ENCODE measurements at places on chromosomes 3 and 15. TPM values are rescaled to one million over a fixed set of nuclear protein-coding genes. Genes with fewer than 3 reads are reported as not detected.

The DNAH12 gene
- polyA plus RNA-seq: 0.22 TPM

The GASK1A gene
- 4.5 TPM for polyA plus RNA-seq

The CHDH gene
- 0.92 TPM for polyA plus RNA-seq

The GPR149 gene
- polyA plus RNA-seq: not detected

The TYRO3 gene
- polyA plus RNA-seq: 76.9 TPM

The ARHGAP11A gene
- 1.1 TPM for polyA plus RNA-seq

The GPR176 gene
- polyA plus RNA-seq: 4.6 TPM

The GOLGA8G gene
- polyA plus RNA-seq: not detected

The KBTBD8 gene
- polyA plus RNA-seq: 0.71 TPM

The OIP5 gene
- not detected for polyA plus RNA-seq

The LRRIQ4 gene
- not detected for polyA plus RNA-seq

The BDH1 gene
- 15.4 TPM for polyA plus RNA-seq

The CCR3 gene
- 0.04 TPM for polyA plus RNA-seq

The LPCAT4 gene
- 20.7 TPM for polyA plus RNA-seq

The GALNT15 gene
- 48.2 TPM for polyA plus RNA-seq

The CNTN3 gene
- 0.45 TPM for polyA plus RNA-seq

The DAZL gene
- polyA plus RNA-seq: not detected

The KLHL40 gene
- polyA plus RNA-seq: 0.03 TPM

The FAM3D gene
- 2.9 TPM for polyA plus RNA-seq

The CCR9 gene
- 0.06 TPM for polyA plus RNA-seq

The COL8A1 gene
- polyA plus RNA-seq: 12.7 TPM

The MAP6D1 gene
- polyA plus RNA-seq: not detected

The ERC2 gene
- 0.04 TPM for polyA plus RNA-seq

The TM4SF18 gene
- 25.1 TPM for polyA plus RNA-seq

The TIMMDC1 gene
- polyA plus RNA-seq: 85.7 TPM

The TMC3 gene
- 0.01 TPM for polyA plus RNA-seq

The CMSS1 gene
- polyA plus RNA-seq: 19.7 TPM

The MRPS22 gene
- 38.5 TPM for polyA plus RNA-seq

The VPS18 gene
- polyA plus RNA-seq: 9.6 TPM

The SLC28A1 gene
- polyA plus RNA-seq: 0.34 TPM

The PROK2 gene
- polyA plus RNA-seq: 0.23 TPM

The MESP2 gene
- polyA plus RNA-seq: 1.5 TPM

The GOLGA8T gene
- polyA plus RNA-seq: 0.18 TPM

The CYP8B1 gene
- 0.01 TPM for polyA plus RNA-seq

The CD200 gene
- 25.7 TPM for polyA plus RNA-seq

The MGLL gene
- 72.9 TPM for polyA plus RNA-seq

The ALG3 gene
- 35.4 TPM for polyA plus RNA-seq

The TLR9 gene
- polyA plus RNA-seq: 0.15 TPM

The CKMT1B gene
- 2.4 TPM for polyA plus RNA-seq

The SNTN gene
- 0.06 TPM for polyA plus RNA-seq

The ALDH1L1 gene
- polyA plus RNA-seq: 38.3 TPM

Measured in adipose tissue (tissue), 3 donors.